Prostate gland (tissue), 2 donors: ENCODE measurements at places on chromosomes 2 and 18.

GRCh38 chr2:106159866-106160785 lies 34.0 kb downstream of the UXS1 start:
- no peak for DNase-seq
- H3K27me3 ChIP-seq = no peaks in the 10 kb centered on the region
- no peaks in the 10 kb centered on the region for H3K36me3 ChIP-seq
- no peak overlapping the region for H3K27ac ChIP-seq

- DNase-seq = peak; percentile 68
- H3K4me3 ChIP-seq = no peak overlapping the region
- H3K27ac ChIP-seq = no peak overlapping the region
- H3K4me1 ChIP-seq = no peaks in the 10 kb centered on the region
These were observed 17.2 kb upstream of the RPL31 start for GRCh38 chr2:100984892-100985307.

- no peak overlapping the region for H3K27ac ChIP-seq
- no peak overlapping the region for H3K4me3 ChIP-seq
- no peaks in the 10 kb centered on the region for H3K36me3 ChIP-seq
- no peaks in the 10 kb centered on the region for H3K4me1 ChIP-seq
These were observed 52.2 kb downstream of the C1QL2 start for GRCh38 chr2:119106301-119106897.

DNA sequence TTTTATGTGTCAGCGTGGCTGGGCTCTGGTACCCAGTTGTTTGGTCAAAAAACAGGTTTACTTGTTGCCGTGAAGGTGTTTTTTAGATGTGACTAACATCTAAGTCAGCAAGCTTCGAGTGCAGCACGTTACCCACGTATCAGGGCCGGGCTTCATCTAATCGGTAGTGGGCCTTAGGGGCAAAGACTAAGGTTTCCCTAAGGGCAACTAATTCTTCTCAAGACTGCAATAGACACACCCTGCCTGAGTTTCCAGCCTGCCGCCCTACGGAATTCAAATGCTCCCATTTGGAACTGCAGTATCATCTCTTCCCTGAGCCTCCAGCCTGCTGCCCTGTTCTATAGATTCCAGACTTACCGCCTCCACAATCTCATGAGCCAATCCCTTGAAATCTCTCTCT lies 27.7 kb downstream of the FHL2 start:
- H3K27me3 ChIP-seq = no peaks in the 10 kb centered on the region
- no peaks in the 10 kb centered on the region for H3K36me3 ChIP-seq
- H3K4me1 ChIP-seq = peaks cover 8% of the 10 kb centered on the region
- H3K4me3 ChIP-seq = no peak overlapping the region

DNA sequence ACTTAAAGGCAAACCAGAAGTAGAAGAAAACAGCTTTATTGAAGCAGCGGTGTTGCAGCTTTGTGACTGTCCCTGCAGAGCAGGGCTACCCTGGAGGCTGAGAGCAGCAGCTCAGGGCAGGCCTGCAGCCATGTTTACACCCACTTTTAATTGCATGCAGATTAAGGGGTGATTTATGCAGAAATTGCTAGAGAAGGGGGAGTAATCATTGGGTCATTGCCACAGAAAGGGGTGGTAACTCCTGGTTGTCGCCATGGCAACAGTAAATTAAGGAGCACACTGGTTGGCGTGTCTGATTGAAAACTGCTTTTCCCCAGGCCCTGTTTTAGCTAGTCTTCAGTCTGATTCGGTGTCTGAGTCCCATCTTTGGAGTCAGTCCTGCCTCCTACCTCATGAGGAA lies 195.4 kb upstream of the HDAC4 start:
- H3K27ac ChIP-seq = no peak overlapping the region
- no peaks in the 10 kb centered on the region for H3K36me3 ChIP-seq
- no peak for DNase-seq
- H3K4me3 ChIP-seq = no peak overlapping the region
- no peaks in the 10 kb centered on the region for H3K27me3 ChIP-seq

DNA sequence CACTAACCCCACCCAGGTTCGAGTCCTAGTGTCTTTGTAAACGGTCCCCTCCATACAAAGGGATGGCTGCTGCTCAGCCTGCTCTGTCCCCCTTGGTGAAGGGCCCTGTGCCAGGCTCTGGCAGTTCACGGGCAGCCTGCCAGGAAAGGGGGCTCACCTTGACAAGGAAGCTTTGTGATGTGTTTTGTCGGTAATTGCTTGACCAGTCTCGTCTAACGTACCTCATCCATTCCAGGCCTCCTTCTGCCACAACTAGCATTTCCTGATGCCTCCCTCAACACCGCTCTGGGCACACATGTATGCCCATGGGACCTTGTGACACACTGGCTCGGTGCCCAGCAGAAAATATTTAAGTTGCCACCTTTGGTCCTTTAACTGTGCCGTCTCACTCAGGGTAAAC lies 171.9 kb downstream of the KLHL29 start:
- peak; percentile 24 for DNase-seq
- H3K4me1 ChIP-seq = no peaks in the 10 kb centered on the region
- H3K4me3 ChIP-seq = no peak overlapping the region
- H3K36me3 ChIP-seq = no peaks in the 10 kb centered on the region
- no peaks in the 10 kb centered on the region for H3K27me3 ChIP-seq
- peak overlapping the region; percentile 46 for H3K27ac ChIP-seq

DNA sequence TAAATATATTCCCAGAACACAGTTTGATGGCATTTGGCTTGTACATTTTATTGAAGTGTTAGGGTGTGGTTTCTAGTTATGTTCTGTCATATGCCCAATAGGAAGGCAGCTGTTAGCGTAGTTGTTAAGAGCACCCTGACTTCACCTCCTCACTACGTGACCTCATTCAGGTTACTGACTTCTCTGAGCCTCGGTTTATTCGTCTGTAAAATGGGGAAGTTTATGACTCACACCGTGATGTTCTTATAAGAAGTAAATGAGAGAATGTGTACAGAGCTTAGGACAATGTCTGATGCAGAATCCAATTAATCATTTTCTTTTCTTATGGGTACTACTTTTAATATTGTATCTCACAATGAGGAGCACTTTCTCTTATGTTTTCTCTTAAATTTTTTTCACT lies 226.0 kb downstream of the PTPRM start:
- no peaks in the 10 kb centered on the region for H3K4me1 ChIP-seq
- H3K36me3 ChIP-seq = no peaks in the 10 kb centered on the region
- no peak overlapping the region for H3K27ac ChIP-seq
- DNase-seq = no peak

DNA sequence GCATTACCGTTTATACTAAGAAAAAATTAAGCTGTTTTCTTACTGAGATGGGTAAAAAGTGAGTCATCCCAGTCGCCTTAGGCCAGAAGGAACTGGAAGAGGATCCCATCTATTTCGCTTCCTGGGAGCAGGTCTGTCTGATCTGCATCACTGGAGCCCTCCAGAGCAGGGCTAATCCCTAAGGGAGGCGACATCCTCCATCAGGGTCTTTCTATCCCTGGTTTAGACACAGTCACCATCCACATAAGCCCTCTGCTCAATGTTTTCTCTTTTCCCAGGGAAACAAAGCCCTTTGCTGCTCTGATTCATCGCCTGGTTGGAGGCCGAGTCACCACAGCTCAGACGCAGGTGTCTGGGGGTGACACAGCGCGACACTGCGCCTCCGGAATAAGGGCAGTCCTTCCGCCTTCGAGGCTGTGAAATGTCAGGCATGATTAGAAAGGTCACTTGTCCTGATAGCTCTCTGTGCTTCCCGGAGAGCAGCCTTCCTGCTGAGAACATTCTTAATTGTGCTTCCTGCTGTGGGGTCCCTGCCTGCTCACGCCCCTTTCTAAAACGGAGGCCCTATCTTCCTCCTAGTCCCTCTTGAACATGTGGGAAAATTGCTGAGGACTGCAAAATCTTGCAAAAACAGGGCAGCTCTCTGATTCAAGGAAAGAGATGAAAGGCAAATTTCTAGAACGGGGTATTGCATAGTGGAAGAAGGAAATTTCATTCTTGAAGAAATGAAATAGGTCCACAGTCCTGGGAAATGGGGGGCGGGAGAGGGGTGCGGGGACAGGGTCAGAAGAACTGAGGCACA lies 56.3 kb downstream of the MARCHF4 start:
- H3K4me1 ChIP-seq = no peaks in the 10 kb centered on the region
- no peak for DNase-seq
- H3K27me3 ChIP-seq = no peaks in the 10 kb centered on the region
